NCI-H2107 (cell line): ENCODE measurements at places on chromosomes 4 and X.
A peak's percentile ranks its signal among the peaks of the same experiment; 100 is the strongest.

DNA sequence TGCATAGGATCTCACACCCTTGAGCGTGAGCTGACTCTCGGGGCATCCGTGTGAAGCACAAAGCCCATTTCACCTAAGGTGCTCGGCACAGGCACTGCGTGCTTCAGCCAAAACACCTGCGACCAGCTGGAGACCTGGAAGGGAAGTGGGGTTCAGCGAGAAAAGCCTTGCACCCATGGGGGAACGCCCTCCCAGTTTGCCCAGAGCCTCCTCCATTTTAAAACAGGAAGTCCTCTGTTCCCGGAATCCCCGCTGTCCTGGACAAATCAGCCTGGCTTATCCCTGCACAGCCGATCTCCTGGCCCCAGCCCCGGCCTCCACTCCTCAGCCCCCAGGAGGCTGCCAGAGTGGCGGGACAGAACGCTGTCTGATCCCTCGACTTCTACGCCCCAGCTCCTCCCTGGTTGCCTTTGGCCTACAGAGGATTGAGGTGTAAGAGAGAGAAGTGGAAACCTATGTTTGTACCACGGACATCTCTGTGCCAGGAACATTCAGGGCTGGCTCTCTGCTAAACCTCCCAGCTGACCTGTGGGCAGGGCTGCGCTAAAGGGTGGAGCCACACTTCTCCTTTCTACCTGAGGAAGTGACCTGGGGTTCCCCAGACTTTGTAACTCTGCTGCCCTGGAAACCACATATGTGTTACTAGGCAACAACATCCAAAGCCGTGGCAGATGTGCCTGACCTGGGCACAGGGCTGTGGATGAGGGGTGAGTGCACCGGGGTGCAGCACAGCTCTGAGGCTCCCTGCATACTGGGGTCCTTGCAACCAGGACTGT, 3.8 kb upstream of the C4orf50 start:
- DNase-seq: no peak

- no peak for DNase-seq
Measured at GRCh38 chrX:110282922-110283321, 35.0 kb downstream of the AMMECR1 start.

DNA sequence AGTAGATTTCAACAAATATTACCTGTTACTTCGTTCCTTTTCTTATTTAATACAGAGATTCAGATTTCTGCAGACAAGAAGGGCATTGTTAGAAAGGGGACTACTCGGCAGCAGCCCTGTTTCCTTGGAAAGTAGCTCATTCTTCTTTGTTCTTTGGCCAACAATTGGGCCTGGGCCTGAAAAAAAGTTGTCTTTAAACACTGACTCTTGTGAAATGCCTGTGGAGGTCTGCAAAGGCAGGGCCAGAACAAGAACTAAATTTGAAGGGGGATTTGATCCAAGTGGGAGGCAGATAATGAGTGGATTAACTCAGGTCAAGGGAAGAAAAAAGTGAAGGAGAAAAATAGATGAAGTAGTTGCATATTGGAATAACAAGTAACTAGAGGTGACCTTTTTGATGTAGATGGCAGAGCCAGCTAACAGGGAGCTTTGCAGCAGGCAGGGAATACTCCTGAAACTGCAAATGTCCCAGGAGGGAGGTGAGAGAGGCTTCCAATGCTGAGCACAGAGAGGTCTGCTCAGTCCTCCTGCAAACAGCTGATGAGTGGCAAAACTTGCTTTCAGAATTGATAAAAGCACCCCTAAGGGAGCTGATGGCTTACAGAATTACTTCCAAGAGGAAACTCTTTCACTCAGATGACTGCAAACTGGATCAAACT, 393.2 kb upstream of the HS3ST1 start:
- no peak for DNase-seq

DNA sequence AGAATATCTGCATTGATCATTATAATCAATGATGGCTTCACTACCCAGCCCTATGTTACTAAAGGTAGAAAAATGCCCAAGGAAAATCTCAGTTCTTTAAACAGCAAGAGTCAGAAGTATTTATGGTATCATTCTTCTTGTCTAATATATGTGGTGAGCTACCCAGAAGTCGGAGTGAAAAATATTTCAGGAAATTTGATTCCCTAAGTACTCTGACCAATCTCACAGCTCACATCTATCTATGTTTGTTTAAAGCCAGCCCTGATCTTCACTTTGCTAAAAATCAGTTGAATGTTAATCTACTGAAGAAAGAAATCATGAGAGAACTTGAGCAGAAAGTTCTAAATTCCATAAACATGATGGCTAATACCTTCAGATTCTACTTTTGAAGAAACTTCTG, 522.9 kb upstream of the SLIT2 start:
- no peak for DNase-seq

- no peak for DNase-seq
Measured at GRCh38 chrX:11117745-11118144, 6.6 kb downstream of the HCCS start.

GRCh38 chr4:177667687-177668086, 225.4 kb upstream of the AGA start:
- DNase-seq: no peak

DNA sequence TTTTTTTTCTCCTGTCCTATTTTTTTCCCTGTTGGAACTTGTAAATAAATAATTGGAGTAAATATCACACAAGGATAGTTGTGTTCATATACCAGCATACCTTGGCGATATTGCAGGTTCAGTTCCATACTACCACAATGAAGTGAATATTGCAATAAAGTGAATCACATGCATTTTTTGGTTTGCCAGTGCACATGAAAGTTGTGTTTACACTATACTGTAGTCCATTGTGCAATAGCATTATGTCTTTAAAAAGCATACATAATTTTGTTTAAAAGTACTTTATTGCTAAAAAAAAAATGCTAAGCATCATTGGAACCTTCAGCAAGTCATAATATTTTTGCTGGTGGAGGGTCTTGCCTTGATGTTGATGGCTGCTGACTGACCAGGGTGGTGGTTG, 88.6 kb downstream of the GSTCD start:
- DNase-seq: no peak

- no peak for DNase-seq
Measured at GRCh38 chrX:38311743-38312142, 15.6 kb downstream of the RPGR start.

DNA sequence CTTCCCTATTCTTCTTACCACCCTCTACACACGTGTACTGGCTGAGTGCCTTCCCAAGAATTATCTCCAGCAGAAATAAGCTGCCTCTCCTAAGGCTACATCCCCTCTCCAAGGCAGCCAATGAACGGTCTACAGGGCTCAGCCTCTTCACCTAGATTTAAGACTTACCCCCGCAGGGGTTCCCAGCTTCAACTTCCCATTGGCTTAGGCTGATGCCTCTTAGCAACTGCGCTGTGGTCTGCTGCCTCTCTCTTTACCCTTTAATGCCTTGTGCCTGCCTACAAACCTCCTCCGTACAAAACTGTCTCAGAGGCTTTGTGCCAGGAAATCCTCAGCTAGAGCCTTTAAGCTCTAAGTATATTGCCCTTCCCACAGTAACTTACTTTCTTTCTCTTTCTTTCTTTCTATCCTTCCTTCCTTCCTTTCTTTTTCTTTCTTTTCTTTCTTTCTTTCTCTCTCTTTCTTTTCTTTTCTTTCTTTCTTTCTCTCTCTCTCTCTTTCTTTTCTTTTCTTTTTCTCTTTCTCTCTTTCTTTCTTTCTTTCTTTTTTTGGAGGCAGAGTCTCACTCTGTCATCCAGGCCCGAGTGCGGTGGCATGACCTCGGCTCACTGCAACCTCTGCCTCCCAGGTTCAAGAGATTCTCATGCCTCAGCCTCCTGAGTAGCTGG, 15.1 kb upstream of the PIGA start:
- no peak for DNase-seq

DNA sequence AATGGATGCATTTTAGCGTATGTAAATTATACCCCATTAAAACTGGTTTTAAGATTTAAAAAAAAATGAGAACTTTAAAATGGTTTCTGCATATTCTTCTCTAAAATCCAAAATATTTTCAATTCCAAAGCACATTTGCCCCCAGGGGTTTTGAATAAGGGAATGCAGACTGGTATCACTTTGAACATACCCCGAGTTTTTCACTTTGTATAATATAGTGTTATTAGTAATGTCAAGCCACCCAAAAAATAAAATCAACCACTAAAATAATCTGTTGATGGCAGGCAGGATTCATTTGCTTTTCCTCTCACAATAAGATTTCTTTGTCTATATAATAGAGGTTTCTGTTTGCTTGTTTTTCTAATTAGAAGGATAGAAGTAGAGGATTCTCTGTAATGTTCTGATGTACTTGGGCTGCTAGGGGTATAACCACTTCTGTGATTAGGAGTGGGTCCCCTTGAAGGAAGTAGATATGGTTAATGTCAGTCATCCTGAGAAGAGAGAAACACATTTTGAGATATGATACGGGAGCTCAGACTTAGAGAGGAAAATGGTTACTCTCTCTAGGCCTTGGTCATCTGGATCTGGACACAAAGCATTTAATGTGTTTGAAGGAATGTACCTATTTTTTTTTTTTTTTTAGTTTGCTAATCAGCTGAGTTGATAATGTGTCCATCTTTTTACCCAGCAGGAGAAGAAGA, 9.3 kb upstream of the LIN54 start:
- no peak for DNase-seq

DNA sequence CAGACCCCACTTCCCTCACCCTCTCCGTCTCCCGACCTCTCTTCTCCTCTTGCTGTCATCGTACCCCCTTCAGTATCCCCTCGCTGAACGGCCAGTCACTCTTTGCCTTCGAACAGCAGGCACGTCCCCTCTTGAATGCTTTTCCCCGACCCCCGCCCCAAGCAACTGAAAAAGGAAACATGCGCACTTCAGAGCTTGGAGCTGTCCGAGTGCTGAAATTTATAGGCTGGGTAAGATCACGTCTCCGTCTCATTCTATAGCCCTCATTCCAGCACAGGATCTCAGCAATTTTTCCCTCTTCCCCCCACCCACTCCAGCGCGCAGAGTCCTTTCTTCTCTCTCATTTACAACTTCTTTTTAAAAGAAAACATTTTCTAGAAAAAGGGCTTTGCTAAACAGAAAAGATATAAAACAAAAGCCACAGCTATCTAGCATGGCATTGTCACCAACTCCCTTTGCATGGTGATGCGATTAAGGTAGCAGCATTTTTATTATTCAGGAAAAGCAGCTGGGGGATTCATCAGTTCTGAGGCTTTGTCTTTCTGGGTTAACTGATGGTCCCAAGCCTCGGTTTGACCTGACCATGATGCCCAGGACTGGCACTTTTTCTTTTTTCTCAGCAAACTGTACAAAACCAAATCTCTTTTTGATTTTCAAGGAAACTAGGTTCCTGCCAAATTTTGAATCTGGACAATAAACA, at the start of gene GLRA2:
GLRA2 (plus strand) TSS at position 247 of the 700 bp plus-strand sequence. CDS start 522 bp downstream, outside the sequence.
- DNase-seq: no peak

GRCh38 chr4:76546759-76547742, 112.0 kb downstream of the SHROOM3 start:
- peak; percentile 8 for DNase-seq

DNA sequence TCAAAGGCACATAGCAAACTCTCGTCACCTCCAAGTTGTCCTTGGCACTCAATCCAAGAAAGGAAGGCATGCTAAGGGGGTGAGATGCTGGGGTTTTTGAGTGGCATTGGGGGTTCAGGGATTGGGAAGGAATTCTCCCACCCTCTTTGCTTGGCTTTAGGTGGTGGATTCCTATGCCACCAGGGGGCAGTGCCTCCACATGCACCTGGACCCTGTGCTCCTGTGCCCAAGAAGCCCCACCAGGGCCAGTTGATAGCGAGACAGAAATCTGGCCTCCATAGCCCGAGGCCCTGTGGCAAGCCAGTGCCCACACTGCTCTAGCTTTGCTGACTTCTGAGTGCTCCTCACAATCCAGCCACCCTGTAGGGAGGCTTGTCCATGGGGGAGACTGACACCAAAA, 2.0 kb upstream of the FATE1 start:
- no peak for DNase-seq

DNA sequence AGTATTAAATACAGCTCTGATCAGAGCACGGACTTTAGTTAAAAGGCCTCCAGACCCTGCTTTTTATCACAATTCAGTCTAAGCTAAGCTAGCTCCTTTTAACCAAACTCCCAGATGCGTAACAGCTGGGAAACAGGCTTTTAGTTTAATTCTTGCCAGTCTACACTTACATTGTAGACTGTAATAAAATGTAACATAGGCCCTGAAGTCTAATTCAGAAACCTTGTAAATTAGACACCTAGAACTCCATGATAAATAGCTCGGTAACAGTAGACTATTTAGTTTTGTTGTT, 20.1 kb downstream of the FBXO8 start:
- DNase-seq: no peak

DNA sequence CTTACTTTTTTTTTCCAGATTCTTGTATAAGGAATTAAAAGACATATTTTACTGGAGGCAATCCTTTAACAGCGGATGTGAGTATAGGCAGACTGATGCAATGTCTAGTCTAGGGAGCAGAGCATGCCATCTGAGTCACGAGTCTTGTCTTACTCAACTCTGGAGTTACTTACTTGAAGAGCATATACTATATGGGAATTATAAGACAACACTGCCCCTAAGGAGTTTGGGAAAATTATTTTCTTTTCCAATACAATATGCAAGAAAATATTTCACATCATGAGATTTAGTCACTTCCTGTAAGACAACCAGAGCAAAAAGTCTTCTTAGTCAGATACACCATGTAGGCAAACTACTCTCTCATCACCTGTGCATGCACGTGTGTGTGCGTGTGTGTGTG, 537.3 kb upstream of the FTHL17 start:
- DNase-seq: no peak

GRCh38 chr4:182593402-182593801, 323.8 kb downstream of the DCTD start:
- DNase-seq: no peak

DNA sequence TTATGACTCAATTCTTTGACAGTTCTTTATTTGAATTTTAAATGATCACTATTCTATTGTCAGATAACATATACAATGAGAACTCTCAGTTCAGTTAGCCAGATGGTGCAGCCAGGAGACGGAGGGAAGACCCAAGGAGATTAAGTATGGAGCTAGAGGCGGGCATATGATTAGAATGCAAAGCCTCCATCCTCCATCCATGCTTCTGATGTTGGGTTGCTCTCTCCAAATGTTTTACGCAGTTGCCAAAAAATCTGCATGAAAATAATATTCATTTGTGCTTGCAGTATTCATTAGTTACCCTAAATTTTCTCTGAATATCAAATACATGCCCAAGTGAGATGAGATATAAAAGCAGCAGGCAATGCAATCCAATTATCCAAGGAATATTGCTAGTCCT, 874.8 kb downstream of the C4orf33 start:
- no peak for DNase-seq

DNA sequence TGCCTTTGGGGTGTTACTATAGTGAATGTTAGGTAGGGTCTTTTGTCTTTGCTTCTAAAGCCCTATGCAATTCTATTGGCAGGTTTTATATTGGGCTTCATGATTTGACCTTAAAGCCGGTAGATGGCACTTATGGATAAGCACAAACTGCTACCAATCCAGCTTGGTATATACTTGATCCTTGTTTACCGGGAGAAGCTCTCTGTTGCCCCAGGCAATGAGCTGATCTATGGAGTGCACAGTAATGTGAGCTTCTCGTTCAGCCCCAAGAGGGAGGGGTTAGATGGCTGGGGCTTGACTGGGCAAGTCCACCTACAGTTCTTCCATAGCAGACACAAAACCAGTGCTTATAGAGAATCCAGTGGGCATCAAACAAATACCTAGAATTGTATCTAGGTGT, 287.2 kb upstream of the CT83 start:
- DNase-seq: no peak

- DNase-seq: no peak
Measured at GRCh38 chr4:20463176-20463430, 211.4 kb downstream of the SLIT2 start.

GRCh38 chr4:6197433-6198174, 2.7 kb downstream of the JAKMIP1 start:
- DNase-seq: no peak
